ENCODE measurements at places on chromosomes 2 and 18.

DNA sequence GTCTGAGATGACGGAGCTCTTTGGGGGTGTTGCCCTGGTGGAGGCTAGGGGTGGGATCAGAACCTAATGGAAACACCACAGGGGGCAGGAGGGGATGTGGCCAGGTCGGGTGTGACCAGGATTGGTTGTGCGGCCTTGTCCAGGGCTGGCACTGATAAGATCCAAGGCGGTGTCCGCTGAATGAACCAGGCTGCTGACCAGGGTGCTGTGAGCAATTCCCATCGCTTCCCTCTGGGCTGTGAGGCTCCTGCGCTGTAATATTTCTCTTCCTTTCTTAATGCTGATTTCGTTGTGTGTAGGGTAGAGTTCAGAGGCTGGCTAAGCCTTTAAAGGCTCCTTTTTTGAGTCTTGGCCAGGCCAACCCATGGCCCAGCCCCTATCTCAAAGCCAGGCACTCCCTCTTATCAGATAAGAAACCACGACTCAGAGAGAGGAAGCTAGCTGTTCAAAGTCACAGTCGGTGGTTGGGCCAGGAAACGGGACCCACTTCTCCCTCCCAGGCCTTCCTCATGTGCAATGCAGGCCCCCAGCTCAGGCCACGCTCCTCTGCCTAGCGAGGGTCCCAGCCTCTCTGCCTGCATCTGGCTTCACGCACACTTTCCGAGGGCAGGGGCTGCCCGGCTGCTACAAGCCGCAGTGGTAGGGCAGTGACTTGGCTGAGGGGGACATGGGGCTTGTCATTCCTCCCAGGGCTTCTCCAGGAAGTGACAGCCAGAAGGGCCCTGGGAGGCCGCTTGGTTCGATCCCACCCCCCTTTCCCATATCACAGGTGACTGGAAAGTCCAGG is 26.0 kb upstream of the FOSL2 start:
- no peak for DNase-seq

DNA sequence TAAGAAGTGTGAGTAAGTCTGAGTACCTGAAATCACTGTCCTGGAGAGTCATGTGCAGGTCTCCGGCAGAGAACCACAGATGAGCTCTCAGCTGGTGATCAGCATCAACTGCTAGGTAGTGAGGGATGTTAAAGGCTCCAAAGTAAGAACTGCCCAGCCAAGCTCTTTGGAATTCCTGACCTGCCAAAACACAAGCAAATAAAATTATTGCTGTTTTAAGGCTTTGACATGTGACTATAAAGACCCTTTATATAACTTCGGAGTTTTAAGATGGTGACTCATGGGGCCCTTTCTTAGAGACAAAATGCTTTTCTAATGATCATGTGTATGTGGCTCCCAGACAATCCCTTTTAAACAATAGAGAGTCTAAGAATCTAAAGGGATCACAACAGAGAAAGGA is 855.7 kb downstream of the TRIB2 start:
- DNase-seq, result no peak

DNA sequence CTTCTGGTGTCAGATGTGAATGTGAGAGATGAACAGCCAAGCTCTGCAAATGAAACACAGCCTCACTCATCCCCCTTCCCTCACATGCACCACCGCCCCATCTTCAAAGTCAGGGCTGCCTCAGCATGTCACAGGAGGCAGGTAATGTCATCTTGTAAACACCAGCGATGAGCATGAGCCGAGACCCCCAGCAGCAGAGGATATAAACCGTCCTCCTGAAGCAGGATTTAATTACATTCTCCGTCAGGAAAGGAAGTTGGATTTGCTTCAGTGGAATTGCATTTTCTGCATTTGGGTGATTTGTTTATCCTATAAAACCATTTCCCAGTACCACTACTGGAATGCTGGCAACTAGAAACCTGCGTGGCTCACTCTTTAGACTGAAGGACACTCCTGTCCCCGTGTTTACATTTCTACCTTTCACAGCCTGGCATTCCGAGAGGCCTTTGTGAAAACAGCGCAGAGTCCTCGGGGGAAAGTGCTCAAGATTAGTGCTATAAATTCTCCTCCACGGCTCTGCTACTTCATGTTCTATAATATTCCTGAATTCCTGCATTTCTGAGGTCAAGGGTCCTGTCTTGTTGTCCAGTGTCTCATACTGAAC is 619.2 kb downstream of the IRS1 start:
- no peak for DNase-seq

- no peak for DNase-seq
Observed at GRCh38 chr18:23861805-23862470, 152.6 kb upstream of the TTC39C start.

- no peak for DNase-seq
Observed at GRCh38 chr2:194491409-194492115, 1165.5 kb upstream of the SLC39A10 start.

DNA sequence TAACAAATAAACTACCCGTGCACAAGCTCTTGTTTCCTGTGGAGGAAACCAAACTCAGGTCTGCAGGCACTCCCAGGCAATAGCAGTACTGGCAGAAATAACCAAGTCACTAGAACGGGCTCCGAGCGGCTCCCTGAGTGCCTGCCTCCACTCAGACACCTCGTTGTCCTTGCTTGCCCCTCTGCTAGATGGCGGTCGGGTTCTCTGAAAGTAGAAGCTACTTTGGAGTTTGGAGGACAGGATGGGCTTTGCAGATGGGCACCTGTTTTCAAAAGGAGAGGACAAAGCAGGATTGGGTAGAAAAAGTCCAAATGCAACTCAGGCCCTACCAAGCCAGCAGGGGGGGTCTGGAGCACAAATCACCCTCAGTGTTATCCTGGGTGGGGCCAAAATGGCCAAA is 136.4 kb downstream of the LRRC30 start:
- DNase-seq, result no peak

DNA sequence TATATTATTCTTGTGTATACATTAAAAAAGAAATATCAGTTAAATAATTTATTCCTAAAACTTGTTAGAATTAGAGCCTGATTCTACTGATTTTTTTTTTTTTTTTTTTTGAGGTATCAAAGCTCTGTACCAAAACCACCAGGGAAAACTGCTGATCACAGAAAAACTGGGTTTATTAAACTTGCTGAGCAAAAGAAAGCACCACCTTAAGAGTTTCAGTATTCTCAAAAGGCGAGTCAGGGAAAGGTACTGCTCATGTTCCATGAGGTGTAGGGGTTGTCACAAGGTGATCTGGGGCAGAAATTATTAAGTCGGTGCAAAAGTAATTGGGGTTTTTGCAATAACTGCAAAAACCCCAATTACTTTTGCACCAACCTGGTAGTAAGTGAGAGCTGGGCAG is 51.7 kb upstream of the KLF7 start:
- DNase-seq, result no peak

GRCh38 chr2:198054299-198054698 is 249.9 kb downstream of the PLCL1 start:
- DNase-seq, result peak; percentile 20

GRCh38 chr2:239926587-239927232 is 98.4 kb downstream of the NDUFA10 start:
- no peak for DNase-seq

DNA sequence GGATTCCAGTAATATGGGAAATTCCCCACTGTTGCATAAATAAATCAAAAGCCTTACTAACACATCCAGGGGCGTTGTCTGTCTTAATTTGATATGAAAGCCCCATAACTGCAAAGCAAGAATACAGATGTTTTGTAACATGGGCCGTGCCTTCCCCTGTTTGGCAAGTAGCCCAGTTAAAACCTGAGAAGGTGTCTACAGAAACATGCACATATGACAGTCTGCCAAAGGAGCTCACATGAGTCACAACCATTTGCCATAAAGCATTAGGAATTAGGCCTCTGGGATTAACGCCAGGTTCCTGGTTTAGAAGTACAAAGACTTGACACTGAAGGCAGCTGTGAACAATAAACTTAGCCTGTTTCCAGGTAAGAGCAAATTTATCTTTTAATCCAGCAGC is 43.1 kb upstream of the LONRF2 start:
- DNase-seq, result no peak

DNA sequence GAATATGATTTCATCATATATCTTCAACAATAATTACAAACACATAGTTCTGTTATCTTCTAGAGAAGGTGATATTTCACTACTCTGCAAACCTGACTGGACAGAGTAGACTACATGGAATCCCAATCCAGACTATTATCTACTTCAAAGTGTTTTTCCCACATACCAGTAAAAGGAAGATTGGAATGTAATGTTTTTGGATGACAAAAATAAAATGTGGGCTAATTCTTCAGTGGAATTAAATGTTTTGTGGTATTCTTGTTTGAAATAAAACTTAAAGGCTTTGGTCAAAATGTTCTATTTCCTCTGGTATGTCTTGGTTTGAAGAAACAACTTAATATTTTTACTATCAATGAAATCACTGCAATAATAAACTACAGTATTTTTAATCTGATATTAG is 22.1 kb downstream of the COL5A2 start:
- DNase-seq, result no peak

DNA sequence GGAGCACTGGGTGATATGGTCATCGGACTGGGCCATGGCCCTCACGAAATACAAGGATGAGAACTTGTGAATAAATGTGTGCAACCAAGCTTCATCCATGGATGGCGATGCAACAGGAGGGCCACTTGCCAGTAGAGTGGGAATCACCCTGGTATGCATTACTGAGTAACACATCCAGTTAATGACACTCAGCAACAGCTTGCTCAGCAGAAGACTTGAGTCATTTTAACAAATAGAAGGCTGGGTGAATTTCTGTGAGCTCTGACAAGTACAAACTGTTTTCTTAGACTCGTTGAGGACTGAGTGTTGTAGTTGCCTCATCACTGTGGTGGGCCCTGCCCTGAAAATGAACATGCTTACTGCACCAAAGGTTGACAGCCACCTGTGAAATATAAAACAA is 221.6 kb downstream of the NCKAP5 start:
- no peak for DNase-seq

GRCh38 chr2:66530651-66531050 is 95.7 kb downstream of the MEIS1 start:
- DNase-seq, result no peak

DNA sequence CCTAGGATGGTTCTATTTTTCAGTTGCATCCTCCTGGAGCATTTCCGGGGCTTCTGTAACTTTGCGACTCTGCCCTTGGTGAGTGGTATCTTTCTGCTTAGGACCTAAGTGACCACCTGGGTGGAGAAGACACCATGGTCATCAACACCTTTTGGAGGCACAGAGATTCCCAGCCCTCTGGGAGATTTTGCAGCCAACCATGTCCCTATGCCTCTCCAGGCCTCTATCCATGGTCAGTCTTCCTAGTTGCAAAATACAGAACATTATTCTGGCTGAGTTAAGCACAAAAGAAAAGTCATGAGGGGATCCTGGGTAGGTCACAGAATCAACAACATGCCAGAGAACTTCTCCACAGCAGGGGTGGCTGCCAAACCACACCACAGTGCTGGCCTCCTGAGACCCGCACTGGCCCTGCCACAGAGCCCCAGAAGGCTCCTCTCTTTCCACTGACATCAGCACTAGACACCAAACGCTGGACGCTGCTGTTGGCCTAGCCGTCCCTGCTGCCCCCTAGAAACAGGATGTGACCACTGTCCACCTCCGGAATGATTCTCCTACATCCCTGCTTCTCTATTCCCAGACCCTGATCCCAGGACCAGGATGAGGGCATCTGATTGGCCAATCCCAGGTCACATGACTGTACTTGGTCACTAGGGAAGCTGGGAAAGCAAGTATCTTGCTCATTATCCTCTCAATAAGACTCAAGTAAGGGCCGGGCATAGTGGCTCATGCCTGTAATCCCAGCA is 47.7 kb downstream of the SMAD7 start:
- no peak for DNase-seq

GRCh38 chr2:186968277-186968676 is 119.3 kb upstream of the ZSWIM2 start:
- DNase-seq, result no peak

DNA sequence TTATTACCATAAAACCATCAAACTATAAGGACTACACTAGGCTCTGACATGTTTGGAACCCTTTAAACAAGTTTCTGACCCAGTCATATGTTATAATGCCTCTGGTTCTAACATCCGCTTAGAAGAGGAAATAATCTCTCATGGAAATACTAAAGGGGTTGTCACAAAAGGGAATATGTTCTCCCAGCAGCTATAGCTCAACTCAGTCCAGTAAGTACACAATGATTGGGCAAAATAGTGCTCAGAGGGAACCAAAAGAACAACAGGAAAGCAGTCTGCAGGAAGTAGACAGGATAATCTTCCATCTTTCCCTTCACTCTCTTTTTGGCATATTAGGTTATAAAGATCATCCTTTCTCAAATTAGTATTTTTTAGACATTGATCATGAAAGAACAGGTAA is 4.3 kb downstream of the SRBD1 start:
- DNase-seq, result no peak

DNA sequence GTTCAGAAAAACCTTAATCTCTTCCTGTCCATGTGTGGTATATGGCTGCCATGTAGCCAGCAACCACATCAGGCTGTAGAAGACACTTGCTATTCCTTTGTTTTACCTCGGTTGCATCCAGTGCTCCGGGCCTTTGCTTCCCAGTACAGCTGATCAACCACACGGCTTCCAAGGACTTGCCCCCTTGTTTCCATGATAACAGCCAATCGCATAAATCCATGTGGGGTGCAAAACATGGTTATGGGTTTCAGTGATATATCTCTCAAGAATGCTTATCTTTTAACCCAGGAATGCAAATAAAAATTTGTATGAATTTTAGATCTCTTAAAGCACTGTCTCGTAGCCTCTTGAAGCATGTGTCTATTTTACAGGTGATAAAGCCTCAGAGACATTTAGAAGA is 118.3 kb downstream of the MGAT5 start:
- no peak for DNase-seq
